ENCODE measurements at places on chromosomes 6 and 20.

DNA sequence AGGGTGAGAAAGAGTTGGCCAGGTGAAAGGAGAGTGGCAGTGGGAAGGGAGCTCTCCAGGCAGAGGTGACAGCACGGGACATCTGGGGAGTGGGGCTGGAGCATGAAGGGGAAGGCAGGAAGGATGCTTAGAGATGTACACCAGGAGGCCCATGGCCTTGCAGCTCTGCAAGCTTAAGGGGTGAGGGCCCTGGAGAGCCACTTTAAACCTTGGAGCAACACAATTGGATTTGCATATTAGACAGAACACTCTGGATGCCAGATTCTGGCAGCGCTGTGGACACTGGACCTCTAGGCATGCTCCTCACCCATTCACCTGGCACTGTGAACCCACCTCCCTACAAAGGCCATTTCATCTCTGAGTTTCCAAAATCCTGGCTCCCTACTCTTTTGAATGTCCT lies 3.7 kb upstream of the CD40 start:
- DNase-seq = no peak

GRCh38 chr6:157562997-157563396 lies 182.0 kb downstream of the ZDHHC14 start:
- no peak for DNase-seq

- DNase-seq = no peak
These were observed 11.3 kb downstream of the NOX3 start for GRCh38 chr6:155444120-155444917.

DNA sequence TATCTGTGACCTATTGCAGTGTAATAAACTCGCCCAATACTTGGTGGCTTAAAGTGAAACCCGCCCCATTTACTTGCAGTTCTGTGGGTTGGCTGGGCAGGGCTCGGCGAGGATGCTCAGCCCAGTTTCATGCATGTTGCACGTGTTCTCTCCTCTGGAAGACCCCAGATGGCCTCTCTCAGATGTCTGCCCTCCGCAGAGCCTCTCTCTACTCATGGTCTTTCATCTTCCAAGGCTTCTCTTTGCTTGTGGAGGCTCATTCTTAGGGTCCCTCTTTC lies 251.4 kb downstream of the SOD2 start:
- DNase-seq = no peak

DNA sequence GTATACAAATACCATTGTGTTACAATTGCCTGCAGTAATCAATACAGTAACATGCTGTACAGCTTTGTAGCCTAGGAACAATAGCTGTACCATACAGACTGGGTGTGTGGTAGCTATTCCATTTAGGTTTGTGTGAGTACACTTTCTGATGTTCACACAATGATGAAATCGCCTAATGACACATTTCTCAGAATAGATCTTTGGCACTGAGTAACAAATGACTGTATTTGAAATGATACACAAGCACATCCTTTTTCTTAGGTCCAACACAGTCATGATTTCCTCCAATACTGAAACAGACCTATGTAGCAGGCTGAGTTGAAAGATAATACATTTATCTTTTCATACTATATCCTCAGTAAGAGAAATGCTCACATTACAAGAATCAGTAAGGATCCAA lies 13.9 kb downstream of the KHDRBS2 start:
- DNase-seq = no peak

DNA sequence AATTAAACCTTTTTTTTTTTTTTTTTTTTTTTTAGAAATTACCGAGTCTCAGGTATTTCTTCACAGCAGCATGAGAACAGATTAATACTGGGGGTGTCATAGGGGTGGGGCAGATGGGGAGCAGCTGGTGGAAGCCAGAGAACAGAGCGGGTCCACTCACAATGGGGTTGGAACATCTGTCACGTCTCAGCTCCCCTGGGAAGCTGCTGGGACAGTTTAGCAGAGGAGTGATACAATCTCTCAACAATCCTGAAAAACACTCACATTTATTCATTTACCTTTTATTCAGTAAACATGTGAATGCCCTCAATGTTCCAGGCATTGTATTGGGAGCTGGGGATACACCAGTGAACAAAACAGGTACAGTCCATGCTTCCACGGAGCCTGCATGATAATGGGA lies 162.2 kb downstream of the SMOC2 start:
- no peak for DNase-seq

- DNase-seq = no peak
These were observed 43.8 kb upstream of the OSTM1 start for GRCh38 chr6:108118359-108118724.

GRCh38 chr6:37123957-37124729 lies 45.8 kb upstream of the PIM1 start:
- no peak for DNase-seq

DNA sequence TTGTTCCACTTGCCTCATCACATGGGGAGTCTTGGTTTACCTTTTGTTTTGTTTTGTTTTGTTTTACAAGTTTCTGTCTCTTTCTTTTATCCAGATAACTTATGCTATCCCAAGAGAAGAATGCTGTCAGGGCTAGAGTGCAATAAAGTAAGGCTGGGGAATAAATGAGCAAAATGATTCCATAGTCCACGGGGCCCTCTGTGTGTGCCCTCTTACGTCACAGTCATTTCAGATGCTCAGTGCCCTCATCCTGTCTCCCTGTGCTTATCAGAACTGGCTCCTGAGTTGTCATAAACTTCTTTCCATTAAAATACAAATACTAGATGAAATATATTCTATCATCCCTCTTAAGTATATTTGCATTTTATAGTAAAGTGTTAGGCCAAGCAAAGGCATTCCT lies 30.8 kb upstream of the ENPP1 start:
- no peak for DNase-seq

- no peak for DNase-seq
These were observed 26.2 kb upstream of the RHAG start for GRCh38 chr6:49662892-49663261.

DNA sequence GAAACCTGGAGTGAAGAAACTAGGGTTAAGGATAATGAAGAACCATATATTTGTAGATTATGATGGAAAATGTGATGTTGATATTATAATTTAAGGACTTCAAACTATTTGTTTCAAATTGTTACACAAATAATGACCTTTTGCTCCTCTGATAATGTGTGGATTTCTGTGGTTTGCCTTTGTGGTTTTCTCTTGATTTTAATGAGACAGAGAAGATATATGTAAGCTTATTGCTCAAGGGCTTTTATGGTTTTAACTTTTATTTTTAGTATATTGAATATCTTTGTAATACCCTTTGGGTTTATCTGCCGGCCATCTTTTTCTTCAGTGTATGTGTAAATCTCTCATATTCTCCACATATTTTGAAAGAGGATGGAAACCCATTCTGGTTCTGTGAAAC lies 362.3 kb downstream of the RIMS1 start:
- no peak for DNase-seq

- DNase-seq = no peak
These were observed 151.9 kb upstream of the CARMIL1 start for GRCh38 chr6:25127076-25127837.

DNA sequence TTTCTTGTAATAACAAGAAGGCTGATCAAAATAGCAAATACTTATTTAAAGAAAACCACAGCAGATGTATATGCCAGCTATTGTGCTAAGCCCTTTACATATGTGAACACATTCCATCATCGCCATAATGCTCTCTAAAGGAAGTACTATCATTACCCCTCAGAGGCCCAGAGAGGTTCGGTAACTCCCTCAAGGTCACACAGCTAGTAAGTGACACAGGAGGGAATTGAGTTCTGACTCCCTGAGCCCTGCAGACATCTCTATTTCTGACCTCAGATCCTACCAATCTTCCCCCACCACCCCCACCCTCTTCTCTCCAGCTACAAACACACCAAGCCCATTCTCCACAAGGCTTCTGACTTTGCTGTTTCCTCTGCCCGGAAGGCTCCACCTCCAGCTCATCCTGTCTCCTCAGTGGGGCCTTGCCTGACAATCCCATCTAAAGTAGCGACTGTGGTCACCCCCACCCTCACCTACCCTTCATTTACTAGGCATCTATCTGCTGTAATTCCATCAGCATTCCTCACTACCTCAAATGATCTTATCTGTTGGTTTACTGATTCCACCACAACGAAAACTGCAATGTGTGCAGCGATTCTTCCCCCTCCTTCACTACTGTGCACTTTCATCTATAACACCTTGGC lies 234.5 kb downstream of the LRFN2 start:
- DNase-seq = no peak

DNA sequence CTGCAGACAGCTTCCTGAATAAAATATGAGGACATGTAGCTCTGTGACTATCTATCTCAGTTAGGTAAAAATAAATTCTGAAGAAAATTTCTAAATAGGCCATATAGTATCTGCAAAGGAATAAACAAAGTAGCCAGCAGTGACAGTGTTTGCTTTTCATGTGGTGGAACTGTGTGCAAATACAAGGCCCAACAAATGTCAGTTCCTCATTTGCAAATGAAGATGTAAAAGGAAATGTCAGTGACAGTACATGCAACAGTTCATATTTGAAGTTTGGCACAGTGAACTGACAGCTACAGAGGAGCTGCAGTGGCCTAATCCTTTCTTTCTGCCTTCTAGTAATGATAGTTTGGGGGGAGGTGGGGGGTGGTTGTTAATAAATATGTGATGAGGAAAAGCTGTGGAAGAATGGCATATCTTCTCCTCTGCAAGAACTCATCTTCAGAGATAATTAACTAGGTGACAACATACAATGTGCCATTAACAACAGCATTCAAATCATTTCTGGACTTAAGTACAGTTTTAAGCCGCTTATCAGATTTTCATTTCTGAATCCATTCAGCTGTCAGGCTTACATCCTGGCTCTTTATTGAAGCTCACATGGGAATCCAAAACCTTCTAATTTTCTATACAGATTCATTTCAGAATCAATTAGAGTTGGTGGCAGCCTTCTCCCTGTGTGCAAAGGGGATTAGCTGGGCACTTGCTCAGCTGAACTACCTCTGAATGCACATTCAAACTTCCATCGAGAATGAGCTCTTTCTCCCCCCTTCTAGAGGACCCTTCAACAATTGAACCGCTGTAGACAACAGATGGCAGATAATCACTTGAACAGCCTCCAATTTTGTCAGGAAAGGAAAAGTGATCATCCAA lies 1059.0 kb upstream of the EPHA7 start:
- no peak for DNase-seq

GRCh38 chr20:45465491-45466266 lies 3.9 kb upstream of the WFDC2 start:
- DNase-seq = no peak

DNA sequence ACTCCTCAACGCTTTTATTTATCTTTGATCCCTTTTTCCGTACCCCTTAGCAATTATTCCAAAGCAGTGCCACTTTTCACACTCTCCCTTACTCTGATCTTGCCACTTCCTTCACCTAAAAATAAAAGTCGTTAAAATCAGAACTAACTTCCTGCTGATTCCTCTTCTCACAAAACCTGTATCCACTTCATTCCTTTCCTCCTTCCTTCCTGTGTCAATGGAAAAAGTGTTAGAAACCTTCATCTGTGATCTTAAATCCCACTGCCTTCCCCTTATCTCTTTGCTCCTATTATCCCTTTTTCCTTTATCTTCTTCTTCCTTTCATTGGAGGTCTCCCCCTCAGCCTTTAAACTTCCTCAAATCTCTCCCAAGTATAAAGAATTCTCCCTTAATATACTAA lies 49.2 kb downstream of the GOPC start:
- DNase-seq = no peak

GRCh38 chr6:17910189-17910588 lies 77.2 kb downstream of the KIF13A start:
- DNase-seq = no peak

DNA sequence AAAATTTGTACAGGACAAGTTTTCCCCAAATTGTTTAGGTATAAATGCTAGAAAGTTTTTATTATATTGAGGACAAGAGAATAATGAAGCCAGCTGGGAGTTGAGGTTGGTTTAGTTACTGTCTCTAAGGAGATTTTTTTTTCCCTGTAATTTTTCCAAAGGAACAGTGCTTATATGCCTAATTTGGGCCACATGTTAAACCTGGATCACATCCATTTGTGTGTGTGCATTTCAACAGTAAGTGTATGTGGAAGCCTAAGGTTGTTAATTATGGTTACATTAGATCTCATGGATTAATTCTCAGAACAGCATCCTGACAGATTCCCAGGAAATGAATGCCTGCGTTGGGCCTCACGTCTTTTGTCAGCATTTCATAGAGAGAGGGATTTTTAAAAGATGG lies 4.5 kb downstream of the IGF2R start:
- DNase-seq = no peak

DNA sequence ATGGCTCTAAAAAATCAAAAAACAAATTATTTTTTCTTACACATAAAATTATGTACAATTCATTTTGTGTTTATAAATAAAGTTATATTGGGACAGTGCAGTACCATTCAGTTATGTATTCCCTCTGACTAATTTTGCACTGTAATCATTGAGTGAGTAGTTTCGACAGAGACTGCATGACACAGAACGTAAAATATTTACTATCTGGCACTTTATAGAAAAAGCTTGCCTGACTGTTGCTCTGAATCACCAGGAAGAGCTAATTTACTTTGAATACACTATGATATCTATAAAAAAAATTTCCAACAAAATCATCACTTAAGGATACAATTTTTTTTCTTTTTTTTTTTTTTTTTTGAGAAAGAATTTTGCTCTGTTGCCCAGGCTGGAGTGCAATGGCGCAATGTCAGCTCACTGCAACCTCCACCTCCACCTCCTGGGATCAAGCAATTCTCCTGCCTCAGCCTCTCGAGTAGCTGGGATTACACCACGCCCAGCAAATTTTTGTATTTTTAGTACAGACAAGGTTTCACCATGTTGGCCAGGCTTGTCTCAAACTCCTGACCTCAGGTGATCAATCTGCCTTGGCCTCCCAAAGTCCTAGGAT lies 11.0 kb upstream of the KHDC1L start:
- DNase-seq = no peak

GRCh38 chr6:46926481-46926880 lies 4.7 kb upstream of the ADGRF5 start:
- DNase-seq = no peak

DNA sequence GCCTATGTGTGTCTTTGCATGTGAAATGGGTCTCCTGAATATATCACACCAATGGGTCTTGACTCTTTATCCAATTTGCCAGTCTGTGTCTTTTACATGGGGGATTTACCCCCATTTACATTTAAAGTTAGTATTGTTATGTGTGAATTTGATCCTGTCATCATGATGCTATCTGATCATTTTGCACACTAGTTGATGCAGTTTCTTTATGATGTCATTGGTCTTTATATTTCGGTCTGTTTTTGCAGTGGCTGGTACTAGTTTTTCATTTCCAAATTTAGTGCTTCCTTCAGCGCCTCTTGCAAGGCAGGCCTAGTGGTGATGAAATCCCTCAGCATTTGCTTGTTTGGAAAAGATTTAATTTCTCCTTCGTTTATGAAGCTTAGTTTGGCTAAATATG lies 555.2 kb upstream of the BTBD3 start:
- DNase-seq = no peak

Data from GM13977 (cell line).